ENCODE measurements at places on chromosomes 2 and 18.
A peak's percentile ranks its signal among the peaks of the same experiment; 100 is the strongest.

- DNase-seq: no peak
Measured at GRCh38 chr18:12422936-12423335, 15.2 kb downstream of the PRELID3A start.

- DNase-seq: peak; percentile 20
Measured at GRCh38 chr18:53567929-53568574, 656.4 kb downstream of the MBD2 start.

GRCh38 chr2:38057651-38058410, 18.1 kb downstream of the CYP1B1 start:
- no peak for DNase-seq

DNA sequence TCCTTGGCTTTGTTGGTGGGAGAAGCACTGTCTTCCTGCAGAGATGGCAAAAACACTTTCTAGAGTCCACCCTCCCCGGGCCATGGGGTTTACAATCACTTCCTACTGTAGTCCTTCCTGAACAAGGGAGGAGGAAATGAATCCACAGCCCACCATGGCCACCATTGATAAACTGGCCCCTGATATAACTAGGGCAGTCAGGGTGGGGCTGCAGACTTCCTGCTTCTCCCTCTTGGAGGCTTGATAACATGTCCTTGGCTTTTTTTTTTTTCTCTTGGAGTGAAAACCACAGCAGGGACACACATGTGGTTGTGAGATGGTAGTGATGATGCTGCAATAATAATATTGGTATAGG, 437.8 kb downstream of the ZNF521 start:
- no peak for DNase-seq

DNA sequence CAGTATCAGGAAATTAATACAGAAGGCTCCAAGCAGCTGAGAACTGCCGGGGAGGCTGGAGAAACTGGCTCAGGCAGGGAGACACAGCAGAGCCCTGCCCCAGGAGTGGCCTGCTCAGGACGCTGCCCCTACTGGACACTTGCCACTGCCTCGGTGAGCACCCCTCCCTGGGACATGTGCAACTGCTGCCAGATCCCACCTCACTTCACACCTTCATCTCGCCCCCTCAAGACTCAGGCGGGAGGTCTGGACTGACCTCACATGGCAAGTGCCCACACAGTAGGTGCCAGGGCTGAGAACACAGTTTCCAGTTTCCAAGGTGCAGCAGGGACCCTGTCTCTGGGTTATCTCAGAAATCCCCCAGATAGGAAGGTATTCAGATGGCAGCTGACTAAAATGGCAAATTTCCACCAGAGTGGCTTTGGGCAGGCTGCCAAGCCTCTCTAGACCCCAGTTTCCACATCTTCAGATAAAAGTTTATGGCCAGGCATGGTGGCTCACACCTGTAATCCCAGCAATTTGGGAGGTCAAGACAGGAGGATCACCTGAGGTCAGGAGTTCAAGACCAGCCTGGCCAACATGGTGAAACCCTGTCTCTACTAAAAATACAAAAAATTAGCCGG, 33.7 kb upstream of the LBH start:
- no peak for DNase-seq

GRCh38 chr2:10215393-10215935, 87.2 kb upstream of the HPCAL1 start:
- DNase-seq: no peak

GRCh38 chr2:230956827-230957755, 32.0 kb upstream of the GPR55 start:
- DNase-seq: no peak

DNA sequence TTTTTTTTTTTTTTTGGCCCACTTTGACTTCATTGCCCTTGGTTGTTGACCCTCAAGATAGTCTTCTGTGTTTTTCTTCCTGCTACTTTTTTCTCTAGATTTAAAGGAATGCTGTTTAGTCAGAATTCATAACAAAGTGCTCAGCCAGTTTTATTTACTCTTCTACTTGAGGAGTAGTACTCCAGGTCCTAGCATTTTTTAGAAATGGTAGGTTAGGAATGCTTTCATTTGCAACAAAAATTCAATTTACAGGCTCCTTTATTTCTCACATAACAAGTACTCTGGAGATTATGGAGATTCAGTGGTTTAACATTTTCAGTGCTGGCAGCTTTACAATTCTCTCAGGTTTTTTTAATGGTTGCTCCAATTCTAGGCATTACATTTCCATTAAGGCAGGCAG, 58.2 kb downstream of the KIAA1328 start:
- DNase-seq: no peak

DNA sequence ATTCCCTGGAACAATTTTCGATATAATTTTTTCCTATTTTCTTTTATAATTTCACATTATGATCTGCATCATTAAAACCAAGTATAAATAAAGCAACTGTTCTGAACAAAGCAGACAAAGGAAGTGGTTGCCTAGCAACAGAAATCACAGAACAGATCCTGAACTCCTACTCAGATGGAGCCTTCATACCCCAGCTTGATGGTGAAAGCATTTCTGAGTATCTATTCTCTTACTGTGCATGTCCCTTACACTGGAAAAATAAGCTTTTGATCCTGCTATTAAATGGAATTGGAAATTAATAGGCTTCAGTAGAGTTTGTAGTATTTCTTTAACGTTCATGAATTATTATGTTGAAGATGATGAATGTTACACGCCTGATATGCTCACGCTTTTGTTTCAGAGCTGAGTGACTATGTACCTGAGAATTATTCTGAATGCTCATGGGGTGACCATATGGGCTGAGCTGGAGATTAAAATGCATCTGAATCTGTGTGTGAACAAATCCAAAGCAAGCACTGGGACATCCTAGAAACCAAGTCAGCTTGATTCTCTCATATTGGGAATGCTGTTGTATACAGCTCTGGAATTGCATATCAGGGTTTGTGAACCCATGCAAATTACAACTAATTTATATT, 254.0 kb downstream of the KCNJ3 start:
- peak; percentile 59 for DNase-seq

GRCh38 chr2:207929923-207930322, 95.4 kb downstream of the PLEKHM3 start:
- DNase-seq: no peak

GRCh38 chr2:161905389-161906046, 168.5 kb downstream of the DPP4 start:
- DNase-seq: no peak

- DNase-seq: no peak
Measured at GRCh38 chr2:218694405-218695145, 16.1 kb upstream of the TTLL4 start.

Measured in putamen (tissue), 1 donor.